ENCODE measurements at places on chromosomes 2 and 18. TPM values are rescaled to one million over a fixed set of nuclear protein-coding genes. Genes with fewer than 3 reads are reported as not detected.

GRCh38 chr2:215365184-215365658, 53.4 kb downstream of the ATIC start:
- H3K36me3 ChIP-seq, result peaks cover 34% of the 10 kb centered on the region
- H3K4me1 ChIP-seq, result no peaks in the 10 kb centered on the region
- H3K4me3 ChIP-seq, result no peak overlapping the region
- DNase-seq, result no peak

GRCh38 chr2:30165617-30166016, 18.8 kb downstream of the YPEL5 start:
- H3K36me3 ChIP-seq, result no peaks in the 10 kb centered on the region
- no peaks in the 10 kb centered on the region for H3K27me3 ChIP-seq
- peaks cover 10% of the 10 kb centered on the region for H3K4me1 ChIP-seq
- DNase-seq, result no peak
- no peak overlapping the region for H3K27ac ChIP-seq

GRCh38 chr2:116719836-116720235, 1094.7 kb upstream of the DDX18 start:
- H3K4me1 ChIP-seq, result no peaks in the 10 kb centered on the region
- DNase-seq, result no peak
- no peaks in the 10 kb centered on the region for H3K27me3 ChIP-seq
- H3K27ac ChIP-seq, result no peak overlapping the region

Gene POLE4
- total RNA-seq, result 29.3 TPM

- no peak overlapping the region for H3K27ac ChIP-seq
- peaks cover 14% of the 10 kb centered on the region for H3K4me1 ChIP-seq
- peaks cover 26% of the 10 kb centered on the region for H3K27me3 ChIP-seq
- no peak overlapping the region for H3K4me3 ChIP-seq
Observed at GRCh38 chr2:54671875-54672589, 51.4 kb upstream of the EML6 start.

DNA sequence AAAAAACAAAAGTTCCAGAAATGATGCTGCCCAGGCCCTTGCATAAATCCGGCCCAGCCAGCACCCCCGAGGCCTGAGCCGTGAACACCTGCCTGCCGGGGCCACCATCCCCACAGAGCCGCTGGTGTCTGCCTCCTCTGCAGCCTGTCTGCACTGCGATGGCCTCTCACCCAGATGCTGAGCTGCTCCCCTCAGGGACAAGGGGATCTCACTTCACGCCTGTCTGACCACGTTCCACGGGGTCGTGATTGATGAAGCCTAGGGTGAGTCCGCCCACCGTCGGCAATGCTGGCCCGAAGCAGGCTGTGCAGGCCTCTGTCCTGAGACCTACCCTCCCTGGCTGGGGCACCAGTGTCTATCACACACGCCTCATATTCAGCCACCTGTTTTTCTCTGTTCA, 444.2 kb downstream of the EIPR1 start:
- H3K36me3 ChIP-seq, result no peaks in the 10 kb centered on the region
- H3K27me3 ChIP-seq, result peaks cover 4% of the 10 kb centered on the region
- H3K27ac ChIP-seq, result no peak overlapping the region
- H3K4me3 ChIP-seq, result no peak overlapping the region

Gene FOSL2
- 225 TPM for total RNA-seq

Gene NEMP2
- 25.1 TPM for total RNA-seq

DNA sequence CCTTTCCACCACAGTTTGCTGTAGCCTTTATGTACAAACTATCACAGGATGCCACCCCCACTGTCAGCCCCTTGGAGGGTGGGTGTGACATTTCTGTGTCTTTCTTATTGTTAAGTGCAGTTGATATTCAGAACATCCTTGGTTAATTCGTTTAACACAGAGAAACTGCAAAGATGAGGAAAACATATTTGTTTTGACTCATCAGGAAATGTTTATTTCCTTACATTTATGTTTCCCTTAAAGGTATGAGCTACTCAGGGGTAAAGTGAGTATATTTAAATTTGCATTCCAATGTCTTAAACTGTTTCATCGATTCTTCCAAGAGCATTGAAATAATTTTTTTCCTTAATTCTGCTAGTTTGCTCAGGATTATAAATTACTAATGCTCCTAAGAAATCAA, 243.4 kb downstream of the RDH14 start:
- H3K27ac ChIP-seq, result no peak overlapping the region
- H3K36me3 ChIP-seq, result no peaks in the 10 kb centered on the region
- H3K4me1 ChIP-seq, result no peaks in the 10 kb centered on the region
- DNase-seq, result no peak

GRCh38 chr2:42532397-42532796, 36.0 kb upstream of the MTA3 start:
- H3K27ac ChIP-seq, result no peak overlapping the region
- no peak overlapping the region for H3K4me3 ChIP-seq
- no peak for DNase-seq
- H3K4me1 ChIP-seq, result no peaks in the 10 kb centered on the region
- no peaks in the 10 kb centered on the region for H3K36me3 ChIP-seq

- peaks cover 1% of the 10 kb centered on the region for H3K36me3 ChIP-seq
- H3K27ac ChIP-seq, result no peak overlapping the region
- no peak overlapping the region for H3K4me3 ChIP-seq
- H3K4me1 ChIP-seq, result no peaks in the 10 kb centered on the region
Observed at GRCh38 chr18:8324343-8325065, 284.7 kb upstream of the RAB12 start.

DNA sequence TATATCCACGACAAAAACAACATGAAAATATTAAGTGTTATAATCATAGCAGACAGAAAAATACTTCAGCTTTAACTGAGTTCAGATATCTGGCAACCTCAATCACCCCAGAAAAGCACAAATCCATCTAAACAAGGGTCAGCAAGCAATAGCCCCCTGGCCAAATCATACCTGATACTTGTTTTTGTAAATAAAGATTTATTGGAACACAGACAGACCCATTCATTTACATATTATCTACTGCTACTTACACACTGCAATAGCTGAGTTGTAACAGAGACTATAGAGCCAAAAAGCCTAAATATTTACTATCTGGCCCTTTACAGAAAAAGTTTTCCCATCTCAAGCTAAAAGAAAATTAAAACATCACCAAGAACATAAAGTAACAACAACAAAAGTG, 12.8 kb downstream of the FARSB start:
- H3K4me3 ChIP-seq, result no peak overlapping the region
- no peak for DNase-seq
- H3K27me3 ChIP-seq, result no peaks in the 10 kb centered on the region
- peaks cover 11% of the 10 kb centered on the region for H3K4me1 ChIP-seq
- H3K27ac ChIP-seq, result no peak overlapping the region

DNA sequence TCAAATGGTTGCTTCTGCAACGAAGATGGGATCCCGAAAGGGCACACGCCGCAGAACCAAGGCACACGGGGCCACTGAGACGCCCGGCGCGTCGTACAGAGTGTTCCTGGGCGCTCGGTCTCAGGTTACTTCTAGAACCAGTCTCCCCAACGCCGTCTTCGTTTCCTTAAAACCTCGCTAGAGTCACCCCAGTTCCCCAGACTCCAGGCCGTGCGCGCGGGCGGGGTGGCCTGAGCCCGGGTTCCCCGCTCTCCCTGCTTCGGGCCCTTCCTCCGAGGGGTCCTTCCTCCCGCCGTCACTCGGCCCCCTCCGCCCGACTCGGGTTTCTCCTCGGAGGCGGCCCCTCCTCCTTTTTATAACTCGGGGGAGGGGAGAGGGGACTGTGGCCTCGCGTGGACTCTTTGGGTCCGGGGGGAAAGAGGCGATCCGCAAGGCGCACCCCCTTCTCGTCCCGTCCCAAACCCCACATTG, 774 bp upstream of the FZD7 start:
- H3K4me1 ChIP-seq, result peaks cover 13% of the 10 kb centered on the region
- no peaks in the 10 kb centered on the region for H3K36me3 ChIP-seq
- DNase-seq, result peak; percentile 56
- peaks cover 19% of the 10 kb centered on the region for H3K27me3 ChIP-seq
- no peak overlapping the region for H3K27ac ChIP-seq

Gene SERTAD2
- 14.5 TPM for total RNA-seq

DNA sequence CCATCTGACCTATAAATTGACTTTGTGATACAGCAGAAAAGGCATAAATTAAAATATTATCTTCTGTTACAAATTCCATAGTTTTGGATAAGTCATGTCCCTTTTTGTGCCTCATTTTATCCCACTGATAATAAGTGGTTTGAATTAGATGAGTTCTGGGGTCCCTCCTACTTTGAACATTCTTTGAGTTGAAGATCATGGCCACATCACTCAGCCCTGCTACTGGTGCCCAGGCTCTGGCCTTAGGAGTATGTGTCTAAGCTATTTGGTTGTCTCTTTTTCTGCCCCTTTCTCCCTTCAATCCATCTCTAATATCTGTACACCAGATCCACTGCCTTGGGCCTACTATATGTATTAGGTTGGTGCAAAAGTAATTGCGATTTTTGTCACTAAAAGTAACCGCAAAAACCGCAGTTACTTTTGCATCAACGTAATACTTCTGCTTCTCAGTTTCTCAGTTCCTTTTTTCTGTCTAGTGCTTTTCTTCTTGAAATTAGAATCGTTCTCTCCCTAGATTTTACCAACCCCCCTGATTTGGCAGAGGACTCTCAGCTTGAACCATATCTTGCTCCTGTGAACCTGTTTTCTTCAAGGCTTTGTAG, 362.5 kb upstream of the TNP1 start:
- H3K27me3 ChIP-seq, result peaks cover 15% of the 10 kb centered on the region
- peaks cover 8% of the 10 kb centered on the region for H3K36me3 ChIP-seq
- DNase-seq, result no peak
- peak overlapping the region; percentile 52 for H3K27ac ChIP-seq
- H3K4me3 ChIP-seq, result peak overlapping the region; percentile 44

- DNase-seq, result no peak
- H3K4me3 ChIP-seq, result no peak overlapping the region
- peaks cover 17% of the 10 kb centered on the region for H3K27me3 ChIP-seq
- H3K36me3 ChIP-seq, result no peaks in the 10 kb centered on the region
- no peak overlapping the region for H3K27ac ChIP-seq
Observed at GRCh38 chr2:222732489-222733178, 61.2 kb downstream of the MOGAT1 start.

DNA sequence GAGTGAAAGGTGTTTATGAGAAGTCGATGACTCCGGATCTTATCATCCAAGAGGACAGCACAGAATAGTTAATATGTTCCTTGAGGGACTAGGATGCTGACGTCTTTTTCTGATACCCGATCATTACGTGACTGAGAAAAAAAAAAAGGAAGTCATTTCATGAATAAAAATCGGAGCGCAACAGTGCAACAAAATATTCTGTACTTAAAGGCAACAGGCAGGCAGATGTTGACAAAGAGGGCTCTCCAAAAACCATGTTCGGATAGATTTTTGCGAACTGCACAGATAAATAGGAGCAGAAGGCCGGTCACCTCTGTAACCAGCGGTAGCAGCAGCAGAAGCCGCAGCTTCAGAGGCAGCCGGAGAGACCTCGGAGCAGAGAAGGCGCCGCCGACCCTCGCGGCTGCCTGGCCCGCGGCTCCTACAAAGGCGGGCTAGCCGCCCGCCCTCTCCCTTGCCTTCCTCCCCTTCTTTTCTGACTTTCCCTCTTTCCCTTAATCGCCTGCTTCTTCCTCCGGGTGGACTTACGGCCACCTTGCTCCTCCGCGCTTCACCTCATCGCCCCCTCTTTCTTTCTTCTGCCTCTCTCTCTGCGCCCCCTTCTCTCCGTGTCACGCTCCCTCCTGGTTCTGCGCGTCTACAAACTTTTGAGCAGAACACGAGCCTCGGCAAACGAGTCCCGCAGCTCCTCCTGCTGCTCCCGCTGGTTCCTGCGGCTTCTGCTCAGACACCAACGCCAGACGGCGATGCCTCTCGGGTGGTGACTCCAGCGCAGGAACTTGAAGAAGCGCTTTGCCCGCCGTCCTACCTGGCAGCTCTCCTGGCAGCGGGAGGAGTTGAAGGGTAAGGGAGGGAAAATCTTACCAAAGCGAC, at the start of gene ADCYAP1:
Gene ADCYAP1 (plus strand): TSS at position 654 of the 873 bp plus-strand sequence. CDS start 516 bp downstream, outside the sequence.
- H3K36me3 ChIP-seq, result no peaks in the 10 kb centered on the region
- H3K4me1 ChIP-seq, result peaks cover 21% of the 10 kb centered on the region
- H3K27ac ChIP-seq, result no peak within 1 kb of the TSS
- no peak within 1 kb of the TSS for H3K4me3 ChIP-seq
- peak; percentile 26 for DNase-seq

- no peaks in the 10 kb centered on the region for H3K36me3 ChIP-seq
- no peak overlapping the region for H3K4me3 ChIP-seq
- no peak overlapping the region for H3K27ac ChIP-seq
- no peak for DNase-seq
- H3K27me3 ChIP-seq, result peaks cover 7% of the 10 kb centered on the region
Observed at GRCh38 chr2:195967336-195967735, 101.3 kb downstream of the DNAH7 start.

GRCh38 chr2:28951910-28952835, 28.9 kb upstream of the TOGARAM2 start:
- H3K27me3 ChIP-seq, result no peaks in the 10 kb centered on the region
- H3K4me3 ChIP-seq, result no peak overlapping the region
- DNase-seq, result no peak
- H3K27ac ChIP-seq, result no peak overlapping the region
- H3K36me3 ChIP-seq, result peaks cover 16% of the 10 kb centered on the region
- H3K4me1 ChIP-seq, result peaks cover 3% of the 10 kb centered on the region

GRCh38 chr18:69022426-69022825, 224.5 kb downstream of the CCDC102B start:
- H3K27me3 ChIP-seq, result no peaks in the 10 kb centered on the region
- DNase-seq, result no peak
- H3K4me3 ChIP-seq, result no peak overlapping the region
- no peak overlapping the region for H3K27ac ChIP-seq

Gene KLHL30
- total RNA-seq, result not detected

DNA sequence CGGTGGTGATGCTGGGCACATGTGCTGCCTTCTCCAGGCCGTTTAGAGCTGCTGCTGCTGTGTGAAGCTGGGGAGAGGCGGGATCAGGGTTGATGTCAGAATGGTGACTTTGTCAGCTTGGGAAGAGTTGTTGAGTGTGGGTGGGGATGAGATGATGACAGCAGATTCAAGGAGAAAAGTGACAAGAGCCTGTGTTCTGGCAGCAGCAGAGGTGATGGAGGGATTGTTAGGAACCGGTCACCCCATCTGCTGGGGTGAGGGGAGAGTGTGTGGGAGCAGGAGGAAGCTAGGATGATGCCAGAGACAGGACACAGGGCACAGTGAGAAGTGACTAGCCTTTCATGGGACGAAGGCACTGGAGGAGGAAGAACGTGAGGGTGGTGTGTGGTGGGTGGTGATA, 345.5 kb downstream of the RNF144A start:
- no peak for DNase-seq
- no peaks in the 10 kb centered on the region for H3K27me3 ChIP-seq
- no peak overlapping the region for H3K27ac ChIP-seq

GRCh38 chr2:159753797-159754196, 41.5 kb downstream of the MARCHF7 start:
- H3K4me3 ChIP-seq, result no peak overlapping the region
- no peak overlapping the region for H3K27ac ChIP-seq
- H3K27me3 ChIP-seq, result no peaks in the 10 kb centered on the region

Measured in activated CD4-positive, alpha-beta T cell treated with anti-CD3 and anti-CD28 coated beads for 36 hours (primary cell).